AG04449 (cell line): ENCODE measurements at places on chromosomes 2 and 18.

DNA sequence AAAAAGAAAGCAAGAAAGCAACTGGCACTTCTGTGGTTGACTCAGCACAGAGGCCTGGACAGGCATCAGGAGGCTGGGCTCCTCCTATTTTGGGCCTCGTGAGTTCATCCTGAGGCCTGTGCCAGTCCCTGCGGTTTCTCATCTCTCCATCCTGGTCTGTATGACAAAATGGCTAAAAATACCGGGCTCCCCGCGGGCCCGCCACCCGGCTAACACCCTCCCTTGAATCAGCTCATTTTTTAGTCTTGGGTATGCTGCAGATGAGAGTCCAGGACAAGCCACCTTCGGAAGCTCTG is 62.3 kb upstream of the YWHAQ start:
- DNase-seq, result no peak

- peak; percentile 10 for DNase-seq
Observed at GRCh38 chr2:165114346-165114939, 89.4 kb downstream of the SCN3A start.

DNA sequence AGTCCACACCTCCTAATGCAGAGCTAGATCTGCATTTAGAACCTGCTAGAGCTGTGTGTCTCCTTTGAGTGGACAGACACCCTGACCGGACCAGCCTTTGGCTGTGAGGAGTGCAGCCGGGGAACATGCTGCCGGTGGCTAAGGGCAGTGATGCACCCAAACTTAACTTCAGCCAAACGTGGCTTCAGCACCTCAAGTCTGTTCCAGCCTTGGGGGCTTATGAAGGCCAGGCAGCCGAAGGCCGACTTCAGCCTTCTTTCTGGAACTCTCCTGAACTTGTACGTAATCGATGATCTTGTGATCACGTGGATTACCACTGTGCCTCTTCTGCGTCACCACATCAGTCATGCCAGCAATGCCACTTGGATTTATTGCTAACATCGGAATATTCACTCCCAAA is 49.1 kb downstream of the POMC start:
- no peak for DNase-seq

DNA sequence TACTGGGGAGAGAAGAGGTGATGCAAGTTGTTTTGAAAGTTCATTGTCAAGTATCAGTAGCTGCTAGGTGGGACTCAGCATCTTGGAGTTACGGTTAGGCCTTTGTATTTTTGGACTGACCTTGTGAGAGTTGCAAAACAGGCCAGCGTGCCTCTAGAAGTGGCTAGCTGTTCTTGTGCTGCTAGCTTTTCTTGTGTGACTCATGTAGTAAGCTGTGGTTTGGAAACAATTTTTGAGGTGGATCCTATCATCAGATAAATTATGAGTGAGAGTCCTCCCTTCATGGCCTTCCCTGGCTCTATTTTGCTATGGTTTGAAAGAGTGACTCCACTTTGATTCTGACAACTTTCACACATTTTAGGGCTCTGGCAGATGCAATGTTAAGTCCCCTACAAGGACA is 409.2 kb upstream of the HS6ST1 start:
- DNase-seq, result peak; percentile 75

GRCh38 chr2:64852771-64853241 is 136.4 kb upstream of the SLC1A4 start:
- no peak for DNase-seq

GRCh38 chr2:229780856-229781773 is 66.8 kb upstream of the DNER start:
- no peak for DNase-seq

DNA sequence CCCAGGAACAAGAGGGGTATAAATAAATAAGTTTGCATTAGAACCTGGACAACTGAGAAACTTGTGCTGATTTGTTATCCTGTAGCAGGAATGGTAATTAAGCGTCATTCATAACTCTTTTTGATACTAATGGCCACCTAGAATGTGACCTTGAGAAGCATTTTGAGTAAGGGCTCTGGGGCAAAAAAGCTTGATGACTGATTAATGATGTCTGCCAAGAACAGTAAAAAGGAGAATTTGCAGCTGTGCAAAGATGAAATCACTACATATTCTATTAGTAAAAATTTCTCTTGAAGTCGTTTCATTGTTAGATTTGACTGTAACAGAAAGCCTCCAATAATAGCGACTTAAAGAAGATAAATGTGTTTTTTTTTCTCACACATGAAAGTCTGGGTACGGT is 157.7 kb downstream of the PRKCE start:
- DNase-seq, result no peak

DNA sequence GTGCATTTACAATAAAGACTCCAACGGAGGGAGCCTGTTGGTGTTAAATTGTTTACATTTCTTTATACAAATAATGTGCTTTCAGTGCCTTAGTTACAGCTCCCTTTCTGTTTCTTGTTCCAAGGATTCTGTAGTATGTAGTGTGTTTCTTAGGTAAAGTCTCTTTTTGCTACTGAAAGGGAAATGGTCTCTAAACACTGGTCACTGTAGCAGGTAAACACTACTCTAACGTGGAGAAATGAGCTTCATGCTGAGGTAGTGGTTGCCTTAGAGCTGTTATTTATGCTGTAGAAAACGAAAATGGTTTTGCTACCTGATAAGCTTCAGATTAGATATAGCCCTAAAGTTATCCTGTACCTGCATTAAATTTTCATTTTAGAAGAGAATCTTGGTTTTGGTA is 163.6 kb downstream of the CAPN13 start:
- no peak for DNase-seq

GRCh38 chr2:17658251-17658843 is 95.3 kb downstream of the SMC6 start:
- DNase-seq, result peak; percentile 57

DNA sequence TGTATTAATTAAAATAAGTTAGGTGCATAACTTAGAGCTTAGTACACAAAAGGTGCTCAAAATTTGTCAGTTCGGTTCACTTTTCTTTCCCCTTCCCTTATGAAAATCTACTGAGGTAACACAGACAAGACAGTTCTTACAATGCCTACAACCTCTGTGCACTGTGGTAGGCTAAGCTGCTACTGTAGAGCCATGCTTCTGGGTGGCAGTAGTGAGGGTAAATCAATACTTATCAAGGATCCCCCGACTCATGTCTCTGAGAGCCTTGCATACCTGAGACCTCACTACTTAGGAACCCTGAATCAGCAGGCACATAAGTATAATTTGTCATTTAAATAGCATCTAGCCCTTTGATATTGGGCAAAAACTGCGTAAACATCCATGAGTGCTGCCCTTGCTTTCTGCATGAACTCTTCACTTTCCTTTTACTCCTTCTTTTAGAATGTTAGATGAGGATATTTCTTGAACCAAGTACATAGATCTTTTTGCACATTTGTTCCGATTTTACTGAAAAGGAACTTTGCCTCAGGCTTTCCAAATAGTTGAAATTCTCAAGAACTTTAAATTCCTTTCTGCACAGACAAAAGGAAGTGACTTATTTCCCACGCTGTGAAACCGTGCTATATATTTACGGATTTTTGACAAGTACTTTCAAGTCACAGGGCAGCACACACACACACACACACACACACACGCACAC is 234.4 kb downstream of the TRIB2 start:
- no peak for DNase-seq

DNA sequence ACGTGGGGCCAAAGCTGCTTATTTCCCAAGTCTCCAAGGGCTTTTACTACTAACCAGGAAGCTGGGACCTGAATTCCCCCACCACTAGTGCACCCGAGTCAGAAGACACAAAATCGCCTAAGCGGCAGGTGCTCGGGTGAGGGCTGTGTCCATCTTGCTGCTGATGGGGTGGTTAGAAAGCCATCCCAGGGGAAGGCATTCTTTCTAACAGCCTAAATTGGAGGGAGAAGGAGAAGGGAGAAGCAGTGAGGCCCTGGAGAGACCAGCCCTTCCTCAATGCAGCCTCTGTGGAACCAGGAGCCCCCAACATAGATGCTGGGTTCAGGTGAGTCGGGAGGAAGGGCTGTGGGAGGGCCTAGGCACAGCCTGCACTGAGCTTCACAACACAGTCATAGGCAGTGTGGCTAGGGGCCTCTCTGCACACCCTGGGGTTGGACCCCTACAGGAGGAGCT is 1.9 kb upstream of the PROM2 start:
- DNase-seq, result no peak

DNA sequence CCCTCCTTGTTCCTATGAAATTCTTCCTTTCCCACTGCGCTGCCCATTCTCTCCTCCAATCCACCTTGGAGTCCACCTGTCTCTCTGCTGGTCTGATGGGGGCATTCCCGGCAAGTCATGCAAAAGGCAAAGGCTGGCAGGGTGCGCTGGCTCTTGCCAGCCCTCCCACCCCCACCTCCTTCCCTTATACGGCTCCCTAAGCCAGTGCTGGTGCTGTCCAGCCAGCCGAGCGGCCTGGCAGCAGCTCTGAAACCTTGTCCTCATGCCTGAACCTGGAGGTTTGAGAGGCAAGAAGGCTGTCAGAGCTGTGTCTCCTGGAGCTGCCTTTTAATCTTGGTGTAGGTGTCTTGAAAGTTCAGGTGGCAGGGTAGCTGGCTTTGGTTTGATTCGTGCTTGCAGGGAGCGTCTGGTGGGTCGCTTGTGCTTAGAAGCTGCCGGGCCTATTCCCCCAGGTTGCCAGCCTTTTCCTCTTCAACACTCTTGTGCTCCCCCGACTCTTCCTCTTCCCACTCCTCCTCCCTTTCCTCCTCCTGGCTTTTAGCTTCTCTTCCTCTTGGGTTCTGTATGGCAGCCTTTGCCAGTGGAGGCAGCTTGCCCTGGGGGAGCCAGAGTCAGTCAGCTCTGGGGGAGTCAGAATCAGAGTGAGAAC is 748 bp downstream of the LIPG start:
- no peak for DNase-seq

DNA sequence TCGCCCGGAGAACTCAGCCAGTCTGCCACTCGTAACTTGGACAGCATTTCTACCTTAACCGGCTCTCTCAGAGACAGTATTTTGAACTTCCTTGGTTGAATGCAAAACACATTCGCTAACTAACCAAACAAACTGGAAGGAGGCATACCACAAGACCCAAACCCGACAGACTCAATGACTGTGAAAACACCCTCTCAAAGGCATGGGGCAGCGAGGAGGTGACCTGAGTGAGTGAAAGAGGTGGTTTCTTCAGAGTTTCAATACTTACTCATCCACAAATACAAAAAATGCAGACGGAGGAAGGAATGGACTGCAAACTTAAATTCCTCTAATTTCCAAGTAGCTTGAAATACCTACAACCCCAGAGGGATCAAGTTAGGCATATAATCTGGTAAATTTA is 132.9 kb downstream of the GAREM1 start:
- DNase-seq, result no peak

GRCh38 chr2:241379481-241380480 is 23.7 kb downstream of the FARP2 start:
- DNase-seq, result peak; percentile 37

- no peak for DNase-seq
Observed at GRCh38 chr2:28997847-28998735, 17.0 kb downstream of the TOGARAM2 start.

DNA sequence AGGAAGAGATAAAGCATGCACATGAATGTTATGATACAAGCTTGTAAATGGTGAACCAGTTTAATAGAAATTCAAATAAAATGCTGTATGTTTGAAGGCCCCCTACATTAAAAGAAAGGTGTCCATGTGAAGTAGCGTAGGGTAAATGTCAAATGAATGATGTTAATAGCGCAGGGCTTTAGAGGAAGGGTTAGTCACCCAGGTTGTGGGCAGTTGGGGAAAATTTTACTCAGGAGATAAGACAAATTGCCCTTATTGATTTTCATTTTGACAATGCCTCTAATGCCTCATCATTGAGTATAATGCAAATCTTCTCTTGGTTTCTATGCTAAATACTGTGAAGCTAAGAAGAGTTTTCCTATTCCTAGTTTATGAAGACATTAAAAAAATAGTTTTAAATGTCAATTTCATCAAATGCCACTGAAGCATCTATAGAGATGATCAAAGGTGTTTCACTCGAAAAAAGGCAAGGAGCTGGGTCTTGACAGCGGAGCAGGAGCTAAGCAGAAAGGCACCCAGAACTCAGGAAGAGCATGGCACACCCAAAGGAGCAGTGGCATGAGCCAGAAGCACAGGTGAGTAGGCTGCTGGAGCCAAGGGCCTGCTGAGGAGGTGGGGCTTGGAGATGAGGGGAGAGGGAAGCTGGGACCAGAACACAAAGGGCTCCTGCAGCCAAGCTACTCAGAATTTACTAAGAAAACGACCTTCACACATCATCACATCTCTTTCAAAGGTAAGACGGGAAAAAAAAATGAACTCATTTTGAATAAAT is 129.3 kb upstream of the ACKR3 start:
- no peak for DNase-seq

DNA sequence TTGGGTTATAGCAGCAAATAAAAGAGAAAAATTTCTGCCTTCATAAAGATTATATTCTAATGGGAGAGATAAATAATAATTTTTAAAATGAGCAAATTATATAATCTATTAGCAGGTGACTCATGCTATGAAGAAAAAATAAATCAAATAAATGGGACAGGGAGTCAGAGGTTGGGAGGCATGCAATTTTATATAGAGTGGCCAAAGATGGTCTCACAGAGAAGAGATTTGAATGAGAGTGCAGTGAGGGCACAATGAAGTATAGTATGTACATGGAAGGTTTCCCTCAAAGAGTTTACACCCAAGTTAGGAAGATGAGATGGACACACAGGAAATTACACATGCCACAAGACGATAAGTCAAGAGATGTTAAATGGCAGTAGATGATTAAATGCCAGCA is 369.4 kb downstream of the TXNL1 start:
- DNase-seq, result no peak

- DNase-seq, result no peak
Observed at GRCh38 chr2:177053038-177053437, 159.6 kb upstream of the HNRNPA3 start.

- DNase-seq, result no peak
Observed at GRCh38 chr2:240211598-240212424, 71.4 kb upstream of the OTOS start.

DNA sequence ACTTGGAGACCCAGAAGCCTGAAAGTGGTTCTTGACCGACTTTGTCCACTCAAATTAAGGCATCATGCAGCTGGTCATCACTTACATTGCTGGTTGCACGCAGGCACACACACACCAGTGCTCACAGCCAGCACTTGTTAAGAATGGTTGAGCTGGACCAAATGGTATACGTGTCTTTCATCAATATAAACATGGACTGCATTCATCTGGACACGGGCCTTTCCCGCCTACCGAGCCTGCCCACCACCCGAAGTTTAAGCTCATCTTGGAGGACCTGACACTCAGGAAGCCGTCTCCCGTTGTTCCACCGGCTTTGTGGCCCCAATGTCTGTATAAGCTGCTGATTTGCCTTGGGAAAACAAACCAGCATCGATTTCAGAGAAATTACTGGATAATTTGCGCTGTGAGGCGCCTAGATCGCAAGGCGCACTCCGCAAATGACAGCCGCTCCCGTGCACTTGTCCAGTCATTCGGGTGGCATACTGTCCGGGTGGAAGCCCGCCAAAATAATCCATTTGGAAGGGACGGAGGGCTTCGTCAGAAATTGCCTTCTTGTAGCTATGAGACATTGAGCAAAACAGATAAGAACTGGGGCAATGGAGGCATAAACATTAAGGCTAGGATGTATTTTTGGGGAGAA is 40.1 kb upstream of the AKAIN1 start:
- DNase-seq, result no peak
